ENCODE measurements at places on chromosomes 12 and 14. TPM values are rescaled to one million over a fixed set of nuclear protein-coding genes. Genes with fewer than 3 reads are reported as not detected.

The TAS2R10 gene
- 2.9 TPM for total RNA-seq

The FAM90A1 gene
- total RNA-seq: 0.13 TPM

The C12orf50 gene
- total RNA-seq: not detected

The KRT3 gene
- not detected for total RNA-seq

The PLEKHD1 gene
- under 0.01 TPM for total RNA-seq

The MYH6 gene
- total RNA-seq: not detected

The GDF3 gene
- not detected for total RNA-seq

The CYP27B1 gene
- 0.22 TPM for total RNA-seq

The KITLG gene
- 14.9 TPM for total RNA-seq

The PLBD1 gene
- total RNA-seq: 14.6 TPM

The FICD gene
- 8.0 TPM for total RNA-seq

The PTGER2 gene
- total RNA-seq: 17.9 TPM

The PARPBP gene
- 11.1 TPM for total RNA-seq

The SLC10A1 gene
- total RNA-seq: not detected

The TSPAN8 gene
- total RNA-seq: 0.65 TPM

The KRT71 gene
- not detected for total RNA-seq

The HECTD4 gene
- 26.4 TPM for total RNA-seq

The TMEM179 gene
- total RNA-seq: 0.11 TPM

The CCDC63 gene
- not detected for total RNA-seq

The ANO6 gene
- total RNA-seq: 57.5 TPM

The DAO gene
- not detected for total RNA-seq

The MAP3K9 gene
- 0.32 TPM for total RNA-seq

The CFAP54 gene
- 4.0 TPM for total RNA-seq

The ATL1 gene
- 16.4 TPM for total RNA-seq

The TMEM119 gene
- total RNA-seq: 20.0 TPM

The ALDH1L2 gene
- 60.5 TPM for total RNA-seq

The SPTSSA gene
- 16.1 TPM for total RNA-seq

The MDGA2 gene
- total RNA-seq: not detected

The LAG3 gene
- 1.0 TPM for total RNA-seq

The PTHLH gene
- total RNA-seq: 0.26 TPM

The LRFN5 gene
- total RNA-seq: not detected

The PGF gene
- 30.1 TPM for total RNA-seq

The MYF6 gene
- total RNA-seq: not detected

The LRP1-AS gene
- not detected for total RNA-seq

The LGALS3 gene
- total RNA-seq: 328 TPM

The ENDOU gene
- 0.11 TPM for total RNA-seq

The KRT78 gene
- not detected for total RNA-seq

The TDRD9 gene
- 2.7 TPM for total RNA-seq

The GSC gene
- 7.7 TPM for total RNA-seq

The GLT8D2 gene
- 70.4 TPM for total RNA-seq

The KCNH3 gene
- total RNA-seq: under 0.01 TPM

The MGST1 gene
- total RNA-seq: 84.7 TPM

The ACSM4 gene
- not detected for total RNA-seq

The FERMT2 gene
- total RNA-seq: 223 TPM

The PRH2 gene
- not detected for total RNA-seq

The LBHD2 gene
- total RNA-seq: not detected

The CPSF2 gene
- 45.7 TPM for total RNA-seq

The PPP4R4 gene
- 6.6 TPM for total RNA-seq

The KRT83 gene
- total RNA-seq: not detected

The CCDC175 gene
- not detected for total RNA-seq

The DDX11 gene
- 16.0 TPM for total RNA-seq

The PIANP gene
- total RNA-seq: 0.11 TPM

The BHLHE41 gene
- total RNA-seq: 1.7 TPM

The IFT81 gene
- 16.1 TPM for total RNA-seq

The OR4E2 gene
- not detected for total RNA-seq

The KLHDC1 gene
- total RNA-seq: 4.6 TPM

The IL26 gene
- total RNA-seq: 4.5 TPM

Measured in articular chondrocyte of knee joint (primary cell).